CD4-positive, alpha-beta T cell treated with Interleukin-10 for 1 hour (primary cell): ENCODE measurements at places on chromosomes 3 and 15.

DNA sequence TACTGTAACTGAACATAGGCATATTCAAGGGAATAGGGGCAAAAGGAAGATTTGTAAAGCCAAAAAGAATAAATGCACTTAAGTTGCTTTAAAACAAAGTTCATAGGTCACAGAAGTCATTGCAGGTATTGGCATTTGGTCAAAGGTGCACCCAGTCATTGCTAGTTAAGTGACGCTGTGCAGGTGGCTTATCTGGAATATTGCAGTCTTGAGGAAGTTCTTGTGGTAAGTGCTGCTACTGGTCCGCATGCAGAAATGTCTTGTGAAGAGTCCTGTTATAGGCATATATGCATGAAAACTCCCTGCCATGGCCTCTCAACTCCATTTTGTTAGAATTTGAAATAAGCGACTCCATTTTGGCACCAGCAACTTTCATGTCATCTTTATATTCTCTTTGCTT is 293.1 kb downstream of the GBE1 start:
- DNase-seq: no peak

DNA sequence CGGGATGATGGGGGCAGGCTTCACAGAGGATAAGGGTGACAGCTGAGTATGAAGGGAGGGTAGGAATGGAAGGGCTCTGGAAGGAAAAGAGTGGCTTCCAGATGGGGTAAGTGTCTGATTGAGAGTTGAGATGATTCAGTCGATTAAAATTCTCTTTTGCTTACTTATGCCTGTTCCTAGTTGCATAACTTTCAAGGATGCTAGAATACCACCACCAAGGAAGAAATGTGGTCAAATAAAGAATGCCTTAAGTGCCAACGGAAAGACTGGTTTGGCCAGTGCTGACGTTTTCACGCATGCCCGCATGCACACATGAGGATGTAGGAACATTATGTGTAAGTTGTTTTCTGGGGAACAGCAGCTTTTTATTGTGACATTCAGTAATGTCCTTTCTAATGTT is 263.4 kb upstream of the WNT5A start:
- DNase-seq: no peak

- DNase-seq: no peak
These were observed at the start of gene CHRNA7 for GRCh38 chr15:32029862-32030781. Gene CHRNA7 (plus strand): TSS chr15:32030515. CDS start chr15:32030595, 80 bp downstream.

DNA sequence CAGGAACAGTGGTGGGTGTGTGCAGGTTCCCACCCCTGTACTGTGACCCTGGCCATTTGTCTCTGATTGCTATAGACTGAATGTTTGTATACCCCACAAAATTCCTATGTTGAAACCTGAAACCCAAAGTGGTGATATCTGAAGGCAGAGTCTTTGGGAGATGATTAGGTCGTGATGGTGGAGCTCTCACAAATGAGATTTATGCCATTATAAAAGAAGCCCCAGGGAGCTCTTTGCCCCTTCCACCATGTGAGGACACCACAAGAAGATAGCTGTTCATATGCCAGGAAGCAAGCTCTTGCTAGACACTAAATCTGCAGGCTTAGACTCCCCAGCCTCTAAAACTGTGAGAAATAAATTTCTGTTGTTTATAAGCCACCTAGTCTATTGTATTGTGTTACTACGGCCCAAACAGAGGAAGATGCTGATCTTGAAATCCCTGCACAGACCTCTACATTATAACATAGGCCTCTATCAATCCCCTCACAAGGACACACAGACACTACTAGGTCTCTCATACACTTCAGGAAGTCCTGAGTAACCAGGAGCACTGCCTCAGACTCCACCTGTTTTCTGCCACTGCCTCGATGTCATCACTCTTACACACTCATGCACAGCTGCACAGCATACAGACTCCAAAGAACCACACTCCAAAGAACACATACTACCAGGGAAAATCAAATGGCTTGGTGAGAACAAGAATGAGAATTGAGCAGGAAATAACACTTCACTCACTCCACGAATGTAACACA is 14.7 kb downstream of the IGSF11 start:
- DNase-seq: no peak

- DNase-seq: no peak
These were observed 184.7 kb downstream of the MEGF11 start for GRCh38 chr15:66068801-66069200.

DNA sequence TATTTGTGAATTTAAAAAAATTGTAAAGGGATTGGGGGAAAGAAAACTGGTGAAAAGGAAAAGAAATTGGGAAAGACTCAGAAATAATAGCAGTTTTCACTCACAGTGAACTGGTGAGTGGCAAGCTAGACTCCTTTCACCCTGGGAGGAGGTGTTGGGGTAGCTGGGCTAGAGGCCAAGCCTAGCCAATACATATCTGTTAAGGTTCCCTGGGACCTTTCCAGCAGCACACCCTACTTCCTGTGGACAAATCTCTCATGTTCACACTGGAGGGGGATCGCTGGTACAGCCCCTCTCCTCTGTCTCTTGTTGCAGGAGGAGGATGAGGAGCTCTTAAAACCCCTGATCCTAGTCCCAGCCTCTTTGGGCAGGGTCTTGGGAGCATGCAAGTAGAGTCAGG is 3.7 kb upstream of the RPP25 start:
- no peak for DNase-seq

GRCh38 chr3:170522201-170522600 is 63.7 kb downstream of the SLC7A14 start:
- no peak for DNase-seq

GRCh38 chr3:10242182-10243065 is 5.8 kb upstream of the TATDN2 start:
- DNase-seq: peak; percentile 76

DNA sequence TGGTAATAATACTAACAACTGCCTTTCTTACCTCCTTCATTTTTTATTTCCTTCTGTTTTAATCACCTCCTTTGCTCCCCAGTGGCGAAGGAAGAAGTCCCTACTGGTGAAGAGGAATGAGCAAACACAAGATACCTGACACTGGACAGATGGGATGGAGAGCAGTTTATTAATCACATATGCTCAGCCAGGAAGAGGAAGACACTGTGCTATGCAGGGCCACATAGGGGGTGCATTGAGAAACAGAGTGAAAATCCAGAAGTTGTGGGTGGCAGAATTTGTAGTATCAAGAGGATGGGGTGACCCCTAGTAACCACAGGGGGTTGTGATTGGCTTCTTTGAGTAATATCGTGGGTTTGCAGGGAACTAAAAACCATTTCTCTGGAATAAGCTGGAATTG is 1041.9 kb downstream of the OTOL1 start:
- no peak for DNase-seq

GRCh38 chr3:28089527-28089897 is 151.9 kb upstream of the CMC1 start:
- DNase-seq: peak; percentile 16

- no peak for DNase-seq
These were observed 12.9 kb downstream of the CELF6 start for GRCh38 chr15:72307026-72307425.

DNA sequence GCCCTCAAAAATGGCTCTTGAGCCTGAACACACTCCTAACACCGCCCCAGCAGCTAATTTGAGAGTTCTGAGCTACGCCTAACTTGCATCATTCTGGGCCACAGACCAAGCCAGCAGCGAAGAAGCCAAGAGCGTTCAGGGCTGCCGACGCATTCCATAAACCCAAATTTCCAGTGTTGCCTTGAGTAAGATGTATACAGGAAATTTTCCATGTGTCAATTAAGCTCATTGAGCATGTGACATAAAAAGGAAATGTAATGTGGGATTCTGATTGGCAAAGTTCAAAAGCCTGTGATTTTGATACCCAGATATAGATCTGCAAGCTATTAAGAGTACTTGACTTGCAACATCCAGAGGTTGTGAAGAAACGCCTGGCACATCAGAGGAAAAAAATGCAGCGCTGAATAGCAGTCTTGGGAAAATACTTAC is 148.6 kb upstream of the NR2F2 start:
- DNase-seq: no peak

- DNase-seq: no peak
These were observed 28.3 kb upstream of the ALDH1L1 start for GRCh38 chr3:126208606-126209256.

DNA sequence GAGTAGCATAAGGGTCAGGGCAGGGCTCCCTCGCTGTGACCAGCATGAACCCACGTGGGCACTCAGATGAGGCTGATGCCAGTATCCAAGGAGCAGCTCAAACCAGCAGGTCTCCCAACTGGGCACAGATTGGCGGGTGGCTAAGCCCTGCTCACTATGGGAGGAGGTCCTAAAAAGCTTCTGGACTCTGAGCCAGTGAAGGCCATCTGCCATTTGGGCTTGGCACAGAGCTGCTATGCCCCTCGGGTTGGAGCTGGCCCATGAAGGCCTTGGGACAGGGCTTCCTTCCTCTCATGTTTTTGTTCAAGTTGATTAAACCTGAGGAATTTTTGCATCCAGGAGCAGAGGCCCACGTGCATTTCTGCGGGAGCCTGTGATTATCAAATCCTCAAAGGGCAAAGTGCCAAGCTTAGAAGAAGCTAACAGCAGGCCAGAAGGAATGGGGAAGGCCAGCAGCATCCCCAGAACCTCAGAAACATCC is 4.3 kb upstream of the STRA6 start:
- DNase-seq: no peak

DNA sequence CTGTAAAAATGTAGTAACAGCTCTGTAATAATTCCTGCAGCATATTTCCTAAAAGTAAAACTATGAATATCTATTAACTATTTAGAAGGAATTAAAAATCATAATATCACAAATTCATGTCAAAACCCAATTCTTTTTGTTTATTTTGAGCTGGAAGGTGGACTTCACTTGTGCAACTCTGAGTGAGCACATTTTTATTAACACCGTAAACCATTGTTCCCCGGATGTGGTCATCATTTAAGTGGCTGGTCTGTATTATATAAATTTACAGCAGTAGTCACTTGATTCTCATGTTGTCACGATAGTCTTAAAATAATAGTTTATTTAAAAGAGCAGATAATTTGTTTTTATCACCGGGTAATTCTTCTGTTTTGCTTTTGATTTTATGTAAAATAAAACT is 43.0 kb upstream of the UTS2B start:
- no peak for DNase-seq

GRCh38 chr3:50612970-50613846 is 1.6 kb upstream of the CISH start:
- DNase-seq: no peak

DNA sequence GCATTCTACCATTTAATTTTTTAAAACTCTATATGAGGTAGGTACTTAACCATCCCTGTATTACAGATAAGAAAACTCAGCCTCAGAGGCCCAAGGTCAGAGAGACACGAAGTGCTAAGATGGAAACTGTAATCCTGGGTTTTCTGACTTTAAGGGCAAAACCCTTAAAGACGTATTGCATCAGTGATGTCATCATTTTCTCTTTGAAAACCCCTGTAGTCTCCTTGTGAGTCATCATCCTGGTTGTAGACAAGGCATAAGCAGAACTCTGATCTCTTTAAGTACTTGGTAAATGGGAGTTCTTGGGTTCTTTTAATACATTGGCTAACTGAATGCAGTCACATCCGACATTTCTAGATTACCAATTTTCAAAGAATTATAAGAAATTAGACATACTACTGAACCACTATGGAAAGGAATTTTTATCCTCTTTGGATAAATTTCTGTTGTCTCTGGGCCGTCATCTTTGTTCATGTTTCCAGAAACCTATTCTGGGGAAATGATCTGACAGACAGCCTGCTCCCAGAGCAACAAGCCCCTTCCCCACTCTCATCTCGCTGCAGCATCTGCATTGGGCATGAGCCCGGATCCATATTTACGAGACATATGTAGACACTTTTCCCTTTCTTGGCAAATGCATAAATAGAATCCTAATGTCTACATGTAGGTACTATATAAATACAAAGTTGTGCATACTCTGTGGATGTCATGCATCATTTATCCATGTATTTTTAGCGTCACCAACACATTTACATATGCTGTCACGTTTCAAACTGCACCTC is 48.7 kb upstream of the MDFIC2 start:
- DNase-seq: no peak

DNA sequence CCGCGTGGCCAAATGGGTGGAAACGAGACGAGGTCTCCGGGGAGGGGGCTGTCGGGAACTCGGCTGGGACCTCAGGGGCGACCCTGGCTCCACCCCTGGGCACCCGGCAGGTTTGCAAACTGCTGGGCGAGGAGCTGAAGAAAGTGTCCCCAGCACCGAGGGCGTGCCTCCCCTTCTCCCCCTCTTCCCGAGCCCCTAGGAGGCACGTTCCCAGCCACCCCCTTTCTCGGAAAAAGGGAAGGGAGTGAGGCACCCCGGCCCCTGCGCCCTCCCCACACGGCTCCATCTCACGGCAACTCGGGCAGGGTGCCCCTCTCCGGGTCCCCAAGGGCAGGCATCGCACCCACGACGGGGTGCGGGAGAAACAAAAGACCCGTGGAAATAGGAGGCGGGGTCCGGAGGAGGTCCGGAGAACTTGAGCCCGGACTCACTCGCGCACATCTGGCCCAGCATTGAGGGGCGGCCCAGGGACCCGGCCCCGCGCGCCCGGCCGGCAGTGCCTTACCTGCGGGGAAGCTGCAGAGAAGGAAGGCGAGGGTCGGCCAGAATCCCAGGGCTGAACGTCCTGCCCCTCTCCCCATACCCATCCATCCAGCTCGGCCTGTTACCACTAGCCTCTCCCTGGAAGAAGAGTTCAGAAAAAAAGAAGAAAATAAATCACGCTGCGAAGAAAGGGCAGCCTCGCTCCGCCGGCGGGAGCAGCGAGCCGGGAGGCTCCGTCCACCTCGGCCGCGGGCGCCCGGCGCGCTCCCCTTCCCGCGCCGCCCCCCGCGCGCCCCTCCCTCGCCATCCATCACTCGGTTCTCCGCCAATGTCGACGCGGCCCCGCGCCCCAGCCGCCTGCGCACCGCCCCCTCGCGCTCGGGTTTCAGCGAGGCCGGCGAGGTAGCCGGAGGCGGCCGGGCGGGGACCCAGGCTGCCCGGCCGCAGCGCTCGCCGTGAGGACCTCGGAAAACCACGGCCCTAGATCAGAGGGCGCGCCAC is 16.3 kb downstream of the RGMA start:
- no peak for DNase-seq

DNA sequence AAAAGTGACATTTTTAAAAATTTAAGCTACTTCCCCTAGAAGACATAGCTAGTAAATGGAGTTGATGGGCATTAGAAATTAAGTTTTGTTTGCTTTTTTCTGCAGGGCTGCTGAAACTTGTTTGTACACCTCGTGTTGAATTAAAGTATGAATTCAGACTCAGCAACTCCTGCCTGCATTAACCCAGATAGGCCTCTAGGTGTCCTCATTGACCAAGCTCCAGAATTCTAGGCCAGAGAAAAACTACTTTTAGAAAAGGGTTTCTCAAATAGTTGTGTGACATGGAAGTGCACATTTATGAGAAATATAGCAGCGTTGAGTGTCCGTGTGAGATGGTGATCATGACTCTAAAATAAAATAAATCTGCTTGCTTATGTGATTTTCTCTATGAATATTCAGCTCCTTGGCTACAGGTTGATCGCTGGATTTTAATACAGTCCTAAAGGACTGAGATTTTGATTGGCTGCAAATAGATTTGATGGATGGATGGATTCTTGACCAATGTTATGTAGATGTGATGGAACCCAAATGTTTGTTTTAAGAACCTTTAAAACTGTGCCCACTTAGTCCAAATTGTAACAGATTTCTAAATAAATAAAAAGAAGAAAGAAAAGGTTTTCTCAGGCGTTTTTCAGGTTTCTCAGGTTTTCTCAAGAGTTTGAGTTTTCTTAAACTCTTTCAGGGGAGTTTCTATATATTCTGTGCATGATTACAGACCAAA is 39.4 kb upstream of the LMOD3 start:
- peak; percentile 68 for DNase-seq

- DNase-seq: no peak
These were observed 79.4 kb upstream of the THBS1 start for GRCh38 chr15:39501366-39502081.
